ENCODE measurements at places on chromosomes 13 and 19.
A peak's percentile ranks its signal among the peaks of the same experiment; 100 is the strongest.

DNA sequence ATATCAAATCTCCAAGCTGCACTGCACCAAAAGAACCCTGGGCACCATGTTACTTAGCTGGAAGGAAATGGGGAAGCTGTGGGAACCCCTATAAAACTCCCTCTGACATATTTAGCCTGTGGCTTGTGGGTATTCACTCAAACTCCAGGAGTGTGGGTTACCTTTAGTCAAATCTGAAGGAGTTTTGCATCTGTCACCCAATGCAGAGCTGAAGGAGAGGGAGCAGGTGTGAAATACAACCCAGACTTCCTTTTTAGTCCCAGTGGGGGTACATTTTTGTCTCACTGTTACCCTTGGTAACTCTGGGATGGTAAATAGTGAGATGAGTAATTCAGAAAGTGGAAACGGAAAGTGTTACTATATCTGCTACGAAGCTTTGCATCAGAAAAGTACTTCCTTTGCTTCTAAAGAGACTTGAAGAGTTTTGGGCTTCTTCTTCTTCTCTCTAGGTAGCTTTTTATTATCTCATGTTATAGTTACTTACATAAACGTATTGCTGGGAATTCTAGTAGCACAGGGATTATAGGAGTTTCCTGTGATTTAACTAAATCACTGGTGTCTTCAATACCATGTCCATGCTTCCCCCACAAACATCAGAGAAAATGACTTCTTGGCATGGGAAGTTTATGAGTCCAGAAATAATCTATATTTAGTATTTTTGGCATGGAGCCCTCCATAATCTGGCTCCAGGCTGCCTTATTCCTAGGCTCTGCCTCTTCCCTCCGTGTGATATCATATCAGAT is 105.9 kb downstream of the AKAP11 start:
- DNase-seq: no peak

DNA sequence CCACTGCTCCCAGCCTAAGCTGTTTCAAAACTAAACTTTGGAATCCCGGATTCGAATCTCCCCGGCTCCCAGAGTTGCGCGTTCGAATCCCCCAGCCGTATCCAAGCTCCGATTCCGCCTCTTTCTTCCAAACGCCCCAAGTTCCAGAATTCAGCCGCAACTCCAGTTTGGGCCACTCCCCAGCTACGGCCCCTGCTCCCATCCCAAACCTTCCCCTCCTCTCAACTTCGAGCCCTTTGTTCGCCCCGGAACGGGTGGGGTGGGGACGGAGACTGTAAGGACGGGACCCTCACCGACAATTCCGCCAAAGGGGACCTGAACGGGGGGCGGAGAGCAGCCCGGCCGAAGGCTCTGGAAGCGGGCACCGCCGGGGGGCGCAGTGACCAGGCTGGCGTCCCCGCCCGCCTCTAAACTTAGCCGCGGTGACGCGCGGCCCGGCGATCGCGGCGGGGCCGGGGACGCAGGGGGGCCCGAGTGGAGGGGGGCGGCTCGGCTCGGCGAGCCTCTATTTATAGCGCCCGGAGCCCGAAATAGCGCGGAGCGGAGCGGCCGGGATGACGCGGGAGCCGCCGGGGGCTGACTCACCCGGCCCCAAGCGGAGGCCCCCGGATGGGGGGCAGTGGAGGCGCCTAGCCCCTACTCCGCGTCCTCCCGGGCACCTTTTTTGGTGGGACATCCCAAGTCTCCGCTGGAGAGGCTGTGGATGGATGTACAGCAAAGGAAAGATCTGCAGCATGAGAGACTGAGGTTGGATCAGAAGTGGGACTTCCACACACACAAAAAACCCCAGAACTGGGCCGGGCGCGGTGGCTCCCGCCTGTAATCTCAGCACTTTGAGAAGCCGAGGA is 4.9 kb upstream of the ERCC1 start:
- no peak for DNase-seq

DNA sequence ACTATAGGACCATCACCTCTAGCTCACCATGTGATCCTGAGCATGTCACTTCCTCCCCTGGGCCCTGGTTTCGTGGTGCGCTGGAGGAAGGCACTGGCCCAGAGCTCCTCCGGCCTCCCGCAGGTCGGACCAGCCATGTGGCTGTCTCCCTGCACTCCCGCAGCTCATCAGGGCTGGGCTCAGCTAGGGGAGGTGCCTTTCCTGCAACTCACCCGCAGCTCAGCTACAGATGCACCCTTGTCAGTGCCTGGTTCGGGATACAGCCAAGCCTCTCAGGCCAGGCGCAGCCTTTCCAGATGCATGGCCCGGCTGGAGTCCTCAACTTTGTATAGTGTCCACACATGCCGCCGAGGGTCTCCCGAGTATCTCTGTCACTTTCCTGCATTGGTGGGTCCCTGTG is 138.2 kb upstream of the VSTM2B start:
- DNase-seq: no peak

DNA sequence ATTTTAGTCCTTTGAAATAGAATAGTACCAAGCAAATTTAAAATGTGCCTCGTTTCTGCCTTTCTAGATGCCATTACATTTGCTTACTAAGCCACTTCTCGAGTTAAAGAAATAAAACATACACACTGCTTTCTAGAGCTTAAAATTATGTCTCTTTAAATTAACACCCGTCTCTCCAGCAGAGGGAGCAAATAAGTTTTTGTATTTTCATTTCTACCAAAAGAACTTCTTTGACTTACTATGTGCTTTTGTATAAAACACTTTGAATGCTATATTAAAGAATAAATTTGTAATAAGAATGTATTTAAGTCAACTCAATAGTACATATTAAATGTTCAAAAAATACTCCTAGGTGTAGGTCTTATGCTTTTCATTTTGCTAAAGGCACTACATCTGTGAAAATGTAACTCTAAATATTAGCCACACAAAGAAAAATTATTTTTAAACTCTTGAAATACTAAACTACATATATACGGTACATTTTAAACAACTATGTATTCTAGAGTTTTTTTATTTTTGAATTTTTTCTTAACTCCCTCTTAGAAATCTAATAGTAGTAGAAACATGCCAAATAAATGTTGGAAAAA is 269.3 kb upstream of the MIR17HG start:
- no peak for DNase-seq

DNA sequence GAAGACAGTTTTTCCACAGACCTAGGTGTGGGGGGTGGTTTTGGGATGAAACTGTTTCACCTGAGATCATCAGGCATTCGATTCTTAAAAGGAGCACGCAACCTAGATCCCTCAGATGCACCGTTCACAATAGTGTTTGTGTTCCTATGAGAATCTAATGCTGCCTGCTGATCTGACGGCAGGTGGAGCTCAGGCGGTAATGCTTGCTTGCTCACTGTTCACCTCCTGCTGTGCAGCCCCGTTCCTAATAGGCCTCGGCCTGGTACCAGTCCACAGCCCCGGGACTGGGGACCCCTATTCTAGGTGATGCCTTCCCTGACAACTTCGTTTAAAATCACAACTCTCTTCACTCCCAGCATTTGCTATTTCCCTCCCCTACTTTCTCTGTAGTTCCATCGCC is 149.6 kb downstream of the IER2 start:
- DNase-seq: no peak

DNA sequence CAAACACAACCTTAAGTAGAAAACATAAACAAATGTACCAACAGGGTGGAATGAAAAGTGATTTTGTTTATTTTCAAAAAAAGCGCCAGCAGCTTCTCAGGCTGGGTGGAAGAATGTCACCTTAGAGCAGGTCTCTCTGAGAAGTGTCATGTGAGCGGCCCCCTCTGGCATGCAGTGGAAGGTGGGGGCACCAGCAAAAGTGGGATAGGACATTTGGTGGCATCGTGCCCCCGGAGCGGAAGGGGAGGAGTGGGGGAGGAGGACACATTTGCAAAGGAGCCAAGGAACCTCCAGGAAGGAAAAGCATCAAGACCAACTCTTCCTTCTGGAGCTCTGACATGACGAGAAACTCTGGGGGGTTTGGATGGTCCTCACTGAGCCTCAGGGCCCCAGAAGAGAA is 635.3 kb downstream of the UQCRFS1 start:
- DNase-seq: no peak

GRCh38 chr19:21789466-21790085 is 22.2 kb upstream of the ZNF100 start:
- no peak for DNase-seq

- DNase-seq: no peak
These were observed 72.2 kb downstream of the DHRS12 start for GRCh38 chr13:51731759-51732158.

DNA sequence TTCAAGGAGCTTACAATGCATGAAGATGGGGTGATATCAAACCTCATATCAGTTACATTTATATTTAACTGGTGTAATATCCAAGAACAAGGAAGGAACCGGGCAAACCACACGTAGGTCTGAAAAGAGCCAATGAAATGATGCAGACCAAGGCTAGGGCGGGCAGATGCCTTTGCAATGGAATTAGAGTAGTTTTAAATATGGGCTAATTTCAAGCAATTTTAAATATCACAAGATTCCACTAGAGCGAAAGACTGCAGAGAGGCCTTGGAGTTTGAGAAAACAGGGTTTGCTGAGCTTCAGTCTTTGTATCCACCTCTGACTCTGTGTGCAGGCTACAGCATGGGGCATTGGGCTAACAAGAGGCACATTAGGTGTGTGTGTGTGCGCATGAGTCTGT is 53.9 kb upstream of the ZNF536 start:
- DNase-seq: no peak

- no peak for DNase-seq
These were observed 253.8 kb downstream of the DLEU7 start for GRCh38 chr13:50589651-50590054.

DNA sequence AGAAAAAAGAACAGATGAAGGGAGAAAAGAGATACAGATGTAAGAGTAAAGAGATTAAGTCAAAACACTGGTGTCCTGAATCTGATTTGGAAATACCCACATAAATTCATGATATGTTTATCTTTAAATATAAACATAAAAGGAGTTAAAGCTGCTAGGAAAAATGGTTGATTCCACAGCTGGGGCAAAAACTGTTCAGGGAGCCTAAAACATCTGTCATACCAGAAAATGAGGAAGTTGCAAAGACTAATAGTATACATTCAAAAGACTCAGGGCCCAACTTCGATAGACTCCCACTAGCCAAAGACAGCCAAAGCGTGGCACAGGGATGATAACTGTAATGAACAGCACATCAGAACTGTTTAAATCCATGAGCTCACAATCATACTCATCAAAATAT is 62.0 kb downstream of the ABCC4 start:
- no peak for DNase-seq

GRCh38 chr13:80881495-80881894 is 540.6 kb upstream of the SPRY2 start:
- DNase-seq: no peak

- no peak for DNase-seq
These were observed 17.6 kb downstream of the EVI5L start for GRCh38 chr19:7847664-7848063.

DNA sequence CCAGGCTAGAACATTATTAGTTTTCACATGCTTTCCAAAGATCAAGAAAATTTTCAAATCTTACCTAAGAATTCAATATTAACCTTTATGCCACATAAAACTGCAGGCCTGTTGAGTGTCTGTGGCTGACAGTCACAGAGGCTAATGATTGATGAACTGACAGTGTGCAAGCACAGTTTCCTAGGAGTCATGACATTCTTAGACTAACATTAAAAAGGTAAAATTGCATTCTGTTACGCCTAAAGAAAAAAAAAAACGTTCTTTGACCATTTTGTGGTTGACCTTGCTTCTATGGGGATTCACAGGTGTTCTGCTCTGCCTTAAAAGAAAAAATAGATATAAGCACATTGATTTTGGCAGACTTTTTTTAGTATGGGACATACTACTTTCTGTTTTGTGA is 1776.2 kb downstream of the PCDH9 start:
- DNase-seq: no peak

- peak; percentile 53 for DNase-seq
These were observed 358.3 kb downstream of the KLF5 start for GRCh38 chr13:73417012-73417615.

DNA sequence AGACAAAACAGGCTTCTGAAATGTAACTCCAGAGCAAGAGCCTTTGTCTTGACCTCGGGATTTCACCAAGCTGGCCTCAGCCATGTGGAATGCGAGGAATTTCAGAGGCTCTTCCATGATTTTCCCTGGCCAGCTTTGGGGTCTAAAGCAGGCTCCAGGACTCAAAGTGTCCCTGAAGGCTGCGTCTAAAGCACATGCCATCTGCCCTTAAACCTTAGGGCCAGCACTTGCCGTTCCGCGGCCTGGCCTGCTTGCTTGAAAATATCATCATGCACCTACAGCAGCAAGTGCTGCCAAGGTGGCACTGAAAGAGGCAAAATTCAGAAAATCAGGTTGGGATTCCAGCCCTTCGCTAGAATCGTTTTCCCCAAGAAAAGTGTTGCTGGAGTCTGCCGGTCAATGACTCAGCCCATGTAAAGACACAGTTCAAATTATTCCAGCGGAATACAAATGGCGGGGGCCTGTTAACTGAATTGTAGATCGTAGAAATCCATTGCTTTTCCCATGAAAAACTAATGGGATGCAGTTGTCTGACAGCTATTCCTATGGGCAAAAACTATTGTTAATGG is 105.7 kb upstream of the RAP2A start:
- no peak for DNase-seq

DNA sequence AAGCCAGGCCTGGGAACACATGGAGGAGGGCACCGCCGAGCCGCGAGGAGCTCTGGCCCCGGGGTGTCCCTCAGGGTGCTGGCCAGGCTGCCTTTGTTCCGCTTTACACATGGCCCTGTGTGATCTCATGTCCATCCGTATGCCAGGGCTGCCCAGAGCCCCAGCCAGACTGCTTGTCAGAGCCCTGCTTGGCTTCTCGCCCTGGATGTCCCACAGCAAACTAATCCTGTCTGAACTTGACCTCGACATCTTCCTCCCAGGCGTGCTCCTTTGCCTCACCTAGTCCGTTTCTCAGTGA is 14.3 kb downstream of the BCKDHA start:
- DNase-seq: no peak

DNA sequence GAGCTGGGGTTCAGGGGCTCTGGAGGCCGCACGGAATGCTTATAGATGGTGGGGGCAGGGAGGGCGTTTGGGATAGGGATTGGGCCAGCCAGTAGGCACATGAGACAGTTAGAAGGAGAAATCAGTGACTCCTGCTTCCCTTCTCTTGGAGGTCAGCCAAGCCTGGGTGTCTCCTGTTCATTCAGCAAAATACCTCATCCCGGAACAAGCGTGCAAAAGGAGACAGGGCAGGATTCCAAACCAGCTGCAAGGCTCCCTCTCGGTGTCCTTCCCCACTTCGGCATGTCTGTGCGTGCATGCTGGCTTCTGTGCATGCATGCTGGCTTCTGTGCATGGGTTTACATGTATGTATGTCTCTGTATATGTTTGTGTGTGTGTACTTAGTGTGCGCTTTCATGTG is 37.3 kb upstream of the PEPD start:
- DNase-seq: no peak

- no peak for DNase-seq
These were observed 9.8 kb downstream of the MVB12A start for GRCh38 chr19:17429641-17430113.

DNA sequence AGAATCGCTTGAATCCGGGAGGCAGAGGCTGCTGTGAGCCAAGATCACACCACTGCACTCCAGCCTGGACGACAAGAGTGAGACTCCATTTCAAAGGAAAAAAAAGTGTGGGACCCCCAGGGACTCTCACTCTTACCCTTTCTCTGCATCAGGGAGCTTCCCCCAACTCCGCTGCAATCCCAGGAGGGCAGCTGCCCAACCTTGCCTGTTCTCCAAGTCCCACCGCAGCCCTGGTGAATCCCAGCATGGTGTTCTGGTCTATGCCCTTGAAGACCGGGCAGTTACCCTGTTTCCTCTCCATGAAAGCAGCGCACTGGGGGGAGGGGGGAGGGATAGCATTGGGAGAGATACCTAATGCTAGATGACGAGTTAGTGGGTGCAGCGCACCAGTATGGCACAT is 35.7 kb upstream of the DPRX start:
- no peak for DNase-seq
